ENCODE measurements at places on chromosomes 1 and 21.

DNA sequence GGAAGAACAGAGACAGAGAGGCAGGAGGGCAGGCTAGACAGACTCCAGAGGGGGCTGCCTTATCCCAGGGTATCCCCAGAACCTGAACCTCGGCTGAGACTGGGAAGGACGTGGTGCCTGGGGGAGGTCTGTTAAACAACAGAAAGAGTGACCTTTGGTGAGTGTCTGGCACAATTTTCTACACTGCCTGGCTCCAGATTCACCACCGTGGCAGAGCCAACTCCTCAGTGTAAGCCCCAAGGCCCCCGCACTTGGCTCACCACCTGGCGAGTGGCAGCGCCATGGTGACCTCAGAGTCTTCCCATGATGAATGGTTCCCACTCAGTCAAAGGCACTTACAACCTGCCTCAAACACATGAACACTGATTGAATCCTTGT, 6.5 kb downstream of the RD3 start:
- DNase-seq: no peak

DNA sequence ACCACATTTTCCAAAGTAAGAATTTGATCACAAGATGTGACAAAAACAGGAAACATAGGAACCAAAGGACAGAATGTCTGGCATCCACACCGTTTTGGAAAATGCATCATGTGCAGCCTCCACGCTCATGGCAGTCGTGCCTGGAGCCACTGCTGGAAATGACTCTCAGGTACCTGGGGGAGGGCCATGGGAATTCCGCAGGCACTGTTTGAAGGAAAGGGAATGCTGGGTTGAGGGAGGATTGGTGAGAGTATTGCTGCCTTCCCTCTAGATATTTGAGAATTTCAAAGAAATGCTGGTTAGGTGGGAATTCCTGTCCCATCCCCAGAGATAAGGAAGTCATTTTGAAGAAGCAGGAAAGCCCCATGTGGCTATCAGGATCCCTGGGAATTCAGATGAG, 10.8 kb downstream of the SLAMF1 start:
- DNase-seq: no peak

- no peak for DNase-seq
These were observed 66.3 kb downstream of the ARHGEF10L start for GRCh38 chr1:17605582-17606344.

DNA sequence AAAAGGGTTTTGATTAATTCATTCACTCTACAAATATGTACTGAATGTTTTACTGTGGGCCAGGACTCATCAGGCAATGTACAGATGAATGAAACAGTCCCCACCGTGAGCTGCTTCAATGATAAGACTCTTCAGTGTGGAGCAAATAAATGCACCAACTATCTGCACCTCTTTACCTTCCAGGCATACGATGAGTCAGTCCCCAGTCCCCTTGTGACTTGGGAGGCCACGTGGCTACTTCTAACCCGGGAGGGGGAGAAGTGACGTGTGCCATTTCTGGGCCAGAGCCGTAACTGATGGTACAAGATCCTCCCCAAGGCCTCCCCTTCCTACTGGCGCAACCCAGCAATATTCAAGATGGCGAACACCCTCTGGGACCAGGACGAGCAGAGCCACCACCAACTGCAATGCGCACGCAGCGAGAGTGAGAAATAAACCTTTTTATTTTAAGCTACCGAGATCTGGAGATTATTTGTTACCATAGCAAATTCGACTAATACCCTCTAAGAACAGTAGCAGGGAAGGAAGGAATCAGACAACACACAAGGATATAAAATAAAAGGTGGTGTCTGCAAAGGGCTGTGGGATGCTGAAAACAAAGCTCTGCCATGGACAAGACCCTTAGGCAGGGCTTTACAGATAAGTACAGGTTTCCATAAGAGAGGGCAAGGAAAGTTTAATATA, 74.5 kb downstream of the NPHP4 start:
- no peak for DNase-seq

DNA sequence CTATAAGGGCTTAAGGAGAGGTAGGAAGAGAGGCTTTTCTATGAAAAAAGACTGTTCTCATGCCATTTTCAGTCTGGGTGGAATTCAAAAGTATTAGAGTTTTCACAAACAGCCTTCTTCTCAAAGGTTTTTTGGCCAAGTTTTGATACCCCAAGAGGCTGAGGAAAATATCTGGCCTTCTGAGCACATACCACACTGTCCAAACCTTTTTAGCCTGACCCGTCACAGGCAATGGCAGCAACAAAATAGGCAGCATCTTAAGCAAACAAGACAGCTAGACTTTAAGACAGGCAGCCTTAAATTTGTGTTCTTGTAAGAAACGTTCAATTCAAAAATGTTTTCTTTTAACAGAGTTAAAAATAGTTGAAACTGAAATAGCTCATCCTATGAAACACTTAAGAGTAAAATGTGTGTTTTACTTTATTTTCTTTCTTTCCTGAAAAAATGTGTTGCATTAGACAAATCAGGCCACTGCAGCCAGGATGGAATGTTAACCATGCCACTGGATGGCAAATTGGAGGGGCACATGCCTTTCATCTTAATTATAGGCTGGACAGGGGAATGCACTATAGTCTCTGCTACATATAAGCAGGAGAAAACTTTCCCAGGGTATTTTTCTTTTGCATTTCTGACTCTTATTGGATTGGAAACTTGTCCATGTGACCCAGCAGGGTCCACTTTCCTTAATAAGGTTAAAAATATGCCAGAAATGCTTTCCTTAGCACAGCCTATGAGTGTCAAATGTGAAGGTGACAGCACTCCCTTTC, 315.0 kb downstream of the TGFB2 start:
- no peak for DNase-seq

DNA sequence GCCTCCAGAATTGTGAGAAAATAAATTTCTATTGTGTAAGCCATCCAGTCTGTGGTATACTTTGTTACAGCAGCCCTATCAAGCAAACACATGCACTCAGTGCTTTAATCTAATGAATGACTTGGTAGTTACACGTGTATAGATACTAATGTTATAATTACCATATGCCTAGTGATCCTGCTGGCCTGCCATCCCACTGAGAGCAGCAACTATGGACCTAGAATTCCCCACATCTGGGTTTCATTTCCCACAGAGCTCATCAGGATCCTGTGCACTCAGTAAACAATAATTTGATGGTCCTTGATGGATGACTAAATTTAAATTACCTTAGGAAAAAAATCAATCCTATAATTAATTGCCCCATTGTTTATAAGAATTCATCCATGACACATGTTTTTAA, 86.5 kb upstream of the RGS1 start:
- DNase-seq: no peak

- DNase-seq: no peak
These were observed 48.6 kb downstream of the CD34 start for GRCh38 chr1:207862241-207862787.

DNA sequence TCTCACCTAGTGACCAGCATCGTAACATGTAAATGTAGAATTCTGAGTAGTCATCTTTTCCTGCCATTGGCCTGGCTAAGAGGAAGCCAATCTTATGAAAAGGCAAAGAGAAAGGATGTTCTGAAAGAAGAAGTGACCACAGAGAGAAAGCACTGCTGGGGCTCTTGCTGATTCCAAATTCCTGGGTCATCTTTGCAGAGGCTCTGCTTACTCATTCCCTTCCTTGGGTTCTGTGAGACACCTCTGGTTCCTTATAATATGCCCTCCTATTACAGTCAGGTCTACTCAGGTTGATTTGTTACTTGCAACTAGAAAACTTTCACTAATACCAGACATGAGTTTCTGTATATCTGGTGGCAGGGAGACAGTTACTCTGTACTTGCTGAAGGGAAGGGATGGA, 198.8 kb upstream of the C8B start:
- no peak for DNase-seq

GRCh38 chr1:100188617-100189016, 10.6 kb upstream of the LRRC39 start:
- DNase-seq: peak; percentile 88

DNA sequence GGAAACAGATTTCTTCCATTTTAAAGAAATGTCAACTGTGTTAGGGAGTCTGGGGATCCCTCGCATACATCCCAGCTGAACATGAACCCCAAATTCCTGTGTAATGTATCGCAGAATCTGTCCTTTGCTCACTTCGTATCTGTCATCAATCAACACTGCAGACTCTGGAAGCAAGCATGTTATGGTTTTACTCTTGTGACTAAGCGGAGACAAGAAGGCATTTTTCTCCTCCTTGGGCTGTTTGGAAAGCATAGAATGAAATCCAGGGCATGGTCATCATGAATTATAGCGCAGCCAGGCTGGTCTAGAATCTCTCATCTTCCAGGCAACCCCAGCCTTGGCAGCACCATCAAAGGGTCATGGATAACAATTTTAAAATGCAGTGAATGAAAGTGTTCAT, 290.2 kb downstream of the KIF26B start:
- DNase-seq: no peak

DNA sequence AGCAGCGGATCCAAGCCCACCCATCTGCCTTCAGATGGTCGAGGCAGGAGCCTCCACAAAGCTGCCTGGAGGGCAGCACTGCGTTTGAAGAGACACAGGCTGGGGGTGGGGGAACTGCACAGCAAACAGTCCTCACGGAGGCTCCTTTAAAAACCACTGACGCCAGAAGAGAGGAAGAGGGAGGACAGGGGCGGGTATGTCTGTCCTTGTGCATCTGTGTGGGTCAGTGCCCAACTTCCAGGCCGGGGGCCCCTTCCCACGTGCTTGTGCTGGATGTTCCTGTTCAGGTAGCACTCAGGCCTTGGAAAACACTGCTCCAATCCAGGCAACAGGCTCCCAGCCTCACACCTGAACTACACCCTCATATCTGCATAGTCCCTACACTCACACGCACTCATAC, 7.7 kb downstream of the AHDC1 start:
- no peak for DNase-seq

DNA sequence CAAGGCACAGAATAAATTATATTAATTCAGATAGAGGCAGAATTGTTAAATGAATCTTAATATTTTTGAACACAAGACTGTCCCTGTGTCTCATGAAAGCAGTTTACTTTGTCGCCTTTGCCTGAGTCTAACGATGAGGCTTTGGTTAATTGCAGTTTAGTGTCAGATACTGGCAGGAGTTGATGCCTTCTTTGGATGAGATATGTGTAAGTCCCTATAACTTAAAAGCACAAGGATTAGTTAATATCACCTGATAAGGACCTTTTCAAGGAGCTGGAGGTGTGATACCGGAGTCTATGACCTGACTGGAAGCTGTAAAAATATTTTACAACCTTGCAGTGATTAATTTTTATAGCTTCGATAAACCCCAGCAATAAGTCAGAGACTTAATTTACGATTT, 2.0 kb upstream of the SIKE1 start:
- no peak for DNase-seq

DNA sequence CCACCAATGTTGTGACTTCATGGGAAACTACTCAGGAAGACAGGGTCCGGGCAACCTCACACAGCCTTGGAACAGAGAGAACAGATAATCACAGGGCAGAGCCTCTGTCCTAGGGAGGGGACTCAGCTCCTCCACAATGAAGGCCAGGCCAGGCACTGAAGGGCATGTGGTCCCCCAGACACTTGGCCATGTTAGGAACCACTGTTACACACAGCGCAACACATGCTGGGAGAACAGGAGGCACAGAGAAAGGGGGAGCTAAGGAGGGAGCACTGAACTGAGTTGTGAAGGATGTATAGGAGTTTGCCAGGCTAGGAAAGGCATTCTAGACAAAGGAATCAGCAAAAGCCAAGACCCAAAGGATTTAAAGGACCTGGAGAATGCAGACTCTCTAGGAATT, 127.6 kb downstream of the DMRTB1 start:
- DNase-seq: no peak

- DNase-seq: no peak
These were observed 48.0 kb upstream of the SLC19A1 start for GRCh38 chr21:45590246-45590725.

DNA sequence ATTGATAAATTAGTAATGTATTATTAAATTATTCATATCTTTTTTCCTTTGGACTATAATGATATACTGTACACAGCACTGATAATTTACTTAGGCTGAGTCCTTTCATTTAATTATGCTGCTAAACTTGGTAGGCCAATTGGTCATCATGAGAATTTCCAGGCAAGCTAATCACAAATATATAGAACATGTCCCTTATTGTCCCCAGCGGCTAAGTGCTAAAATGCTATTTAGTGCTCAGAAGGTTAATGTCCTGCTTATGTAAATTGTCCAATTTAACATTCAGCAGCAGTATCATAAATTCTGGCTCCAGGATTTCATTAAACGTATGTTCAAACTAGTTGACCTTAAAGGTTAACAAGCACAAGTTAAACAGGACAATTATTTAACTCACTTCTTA, 30.0 kb upstream of the RRP15 start:
- no peak for DNase-seq

DNA sequence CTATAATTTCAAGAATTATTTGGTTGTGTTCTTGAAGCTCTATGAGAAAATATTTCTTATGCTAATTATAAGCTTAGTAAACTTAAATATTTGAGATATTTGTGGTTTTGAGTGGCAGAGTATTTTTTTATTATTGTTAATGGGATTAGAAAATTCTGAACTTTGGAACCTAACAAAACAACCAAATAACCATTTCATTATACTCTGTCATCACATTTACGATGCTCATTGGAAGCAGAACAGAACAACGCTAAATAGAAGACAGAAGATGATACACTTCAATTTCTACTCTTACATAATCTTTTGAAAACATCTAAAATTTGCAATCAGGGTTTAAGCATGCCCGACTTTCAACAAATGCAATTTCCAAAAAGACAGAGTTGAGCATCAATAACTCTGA, 270.2 kb downstream of the PTPRC start:
- DNase-seq: no peak

DNA sequence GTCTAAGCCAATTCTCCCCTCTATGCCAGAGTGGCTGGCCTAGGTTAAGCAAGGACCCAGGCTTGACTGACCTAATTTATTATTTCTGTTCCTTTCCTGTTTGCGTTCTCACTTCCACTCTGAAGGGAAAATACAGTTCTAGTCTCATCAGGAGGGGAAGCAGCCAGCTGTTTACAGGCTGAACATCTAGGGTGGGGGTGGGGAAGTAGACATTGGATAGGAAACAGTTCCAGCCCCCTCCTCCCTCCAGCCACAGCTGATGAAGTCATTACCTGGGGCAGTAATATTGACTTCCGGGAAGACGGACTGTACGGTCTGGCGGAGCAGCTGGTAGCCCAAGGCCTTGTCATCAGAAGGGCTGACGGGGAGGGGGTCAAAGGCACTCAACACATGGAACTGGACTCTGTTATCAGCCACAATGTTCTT, 17.6 kb downstream of the PM20D1 start:
- DNase-seq: no peak

DNA sequence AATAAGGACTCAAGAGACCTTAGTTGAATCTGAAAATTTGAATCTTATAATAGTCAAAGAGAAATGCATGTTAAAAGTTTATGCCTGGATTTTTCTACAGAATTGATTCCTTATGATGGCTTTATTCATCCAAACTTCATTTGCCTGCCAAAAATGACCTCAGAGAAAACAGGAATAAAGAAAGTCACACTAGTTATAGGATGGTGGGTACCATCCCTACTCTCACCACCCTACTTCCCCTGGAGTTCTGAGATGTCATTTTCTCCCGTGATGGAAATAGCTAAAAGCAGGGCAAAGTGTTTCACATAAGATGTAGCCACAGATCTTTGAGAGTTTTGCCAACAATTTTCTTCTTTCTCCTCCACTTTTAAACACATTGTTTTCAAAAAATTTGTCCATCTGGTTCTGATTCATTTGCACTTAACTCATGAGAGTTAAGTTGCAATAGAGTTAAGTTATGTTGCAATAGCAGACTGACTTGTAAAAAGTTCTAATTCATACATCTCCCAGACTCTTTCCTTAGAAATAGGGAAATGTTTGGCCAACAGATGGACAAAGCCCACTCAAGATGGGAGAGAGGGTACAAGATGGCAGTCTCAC, 384.6 kb downstream of the PLPP3 start:
- DNase-seq: no peak

Data from NCI-H2107 (cell line).